Stimulated activated CD8-positive, alpha-beta memory T cell treated with anti-CD3 and anti-CD28 coated beads, Interleukin-4, amount 100 ng/mL, for 1 hour (primary cell): ENCODE measurements at places on chromosomes 2 and 18.

- no peak for DNase-seq
Measured at GRCh38 chr2:201135386-201135785, 19.4 kb downstream of the CFLAR start.

DNA sequence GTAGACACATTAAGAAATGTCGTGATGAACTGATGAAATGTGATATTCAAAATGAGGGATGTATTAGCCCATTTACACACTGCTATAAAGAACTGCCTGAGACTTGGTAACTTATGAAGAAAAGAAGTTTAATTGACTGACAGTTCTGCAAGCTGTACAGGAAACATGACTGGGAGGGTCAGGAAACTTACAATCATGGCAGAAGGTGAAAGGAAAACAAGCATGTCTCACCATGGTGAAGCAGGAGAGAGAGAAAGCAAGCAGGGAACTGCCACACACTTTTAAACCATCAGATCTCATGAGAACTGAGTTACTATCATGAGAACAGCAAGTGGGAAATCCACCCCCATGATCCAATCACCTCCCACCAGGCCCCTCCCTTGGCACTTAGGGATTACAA, 1010.8 kb upstream of the CELF4 start:
- DNase-seq, result no peak

- DNase-seq, result no peak
Measured at GRCh38 chr2:208541989-208542464, 135.4 kb downstream of the PTH2R start.

DNA sequence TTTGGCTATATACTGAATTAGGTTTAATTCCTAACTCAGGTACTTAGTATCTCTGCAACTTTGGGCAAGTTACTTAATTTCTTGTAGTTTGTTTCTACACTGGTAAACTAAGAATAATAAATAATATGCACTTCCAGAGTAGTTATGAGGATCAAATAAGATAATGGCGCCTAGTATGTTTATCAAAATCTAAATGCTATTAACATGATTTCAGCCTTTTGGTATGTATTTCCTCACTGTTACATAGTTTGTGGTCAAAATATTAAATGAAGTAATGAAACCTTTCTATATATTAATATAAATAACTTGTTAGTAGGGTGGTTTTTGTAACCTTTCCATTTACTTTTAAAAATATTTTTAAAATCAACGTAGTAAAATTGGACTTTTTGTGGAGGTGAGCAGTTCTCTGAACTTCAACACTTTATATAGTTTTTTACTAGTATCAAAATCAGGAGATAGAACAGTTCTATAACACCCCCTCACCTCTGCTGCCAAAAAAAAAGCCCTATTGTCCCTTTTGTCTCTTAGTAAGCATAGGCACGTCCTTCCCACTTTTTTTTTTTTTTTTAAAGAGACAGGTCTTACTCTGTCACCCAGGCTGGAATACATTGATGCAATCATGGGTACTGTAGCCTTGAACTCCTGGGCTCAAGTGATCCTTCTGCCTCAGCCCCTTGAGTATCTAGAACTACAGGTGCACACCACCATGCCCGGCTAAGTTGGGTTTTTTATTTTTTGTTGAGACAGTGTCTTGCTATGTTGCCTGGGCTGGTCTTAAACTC, 44.8 kb downstream of the RAB3GAP1 start:
- DNase-seq, result no peak

- DNase-seq, result no peak
Measured at GRCh38 chr2:16012029-16012596, 71.8 kb downstream of the MYCN start.

GRCh38 chr2:126954831-126955230, 56.1 kb downstream of the TEX51 start:
- DNase-seq, result no peak

DNA sequence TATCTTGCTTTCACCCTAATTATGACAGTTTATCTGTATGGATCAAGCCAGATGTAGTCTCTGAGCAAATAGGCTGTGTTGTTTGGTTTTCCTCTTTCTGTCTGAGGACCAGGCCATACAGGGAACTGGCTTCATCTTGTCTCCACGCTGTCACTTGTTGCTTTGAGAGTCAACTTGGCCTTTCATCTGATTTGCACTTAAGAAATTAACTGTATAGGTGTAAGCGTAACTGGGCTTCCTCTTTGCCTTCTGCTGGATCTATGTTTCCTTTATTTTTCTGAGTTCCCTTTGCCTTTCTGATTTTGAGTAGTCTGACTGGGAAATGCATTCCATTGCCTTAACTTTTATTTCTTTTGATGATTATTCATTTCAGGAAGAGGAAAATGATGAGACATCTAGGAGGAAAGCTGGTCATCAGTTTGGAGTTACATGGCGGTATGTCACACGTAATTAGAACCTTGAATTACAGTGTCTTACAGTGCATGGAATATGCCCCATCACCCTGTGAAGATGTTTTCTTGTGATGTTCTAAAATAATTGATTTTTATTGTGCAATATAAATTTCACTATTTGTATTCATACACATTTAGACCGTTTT, 17.4 kb downstream of the PTCD3 start:
- no peak for DNase-seq

GRCh38 chr2:190641469-190641868, 7.4 kb upstream of the NAB1 start:
- no peak for DNase-seq

- DNase-seq, result no peak
Measured at GRCh38 chr2:3100386-3100785, 277.2 kb downstream of the EIPR1 start.

- no peak for DNase-seq
Measured at GRCh38 chr2:43438342-43438741, 157.5 kb downstream of the THADA start.

DNA sequence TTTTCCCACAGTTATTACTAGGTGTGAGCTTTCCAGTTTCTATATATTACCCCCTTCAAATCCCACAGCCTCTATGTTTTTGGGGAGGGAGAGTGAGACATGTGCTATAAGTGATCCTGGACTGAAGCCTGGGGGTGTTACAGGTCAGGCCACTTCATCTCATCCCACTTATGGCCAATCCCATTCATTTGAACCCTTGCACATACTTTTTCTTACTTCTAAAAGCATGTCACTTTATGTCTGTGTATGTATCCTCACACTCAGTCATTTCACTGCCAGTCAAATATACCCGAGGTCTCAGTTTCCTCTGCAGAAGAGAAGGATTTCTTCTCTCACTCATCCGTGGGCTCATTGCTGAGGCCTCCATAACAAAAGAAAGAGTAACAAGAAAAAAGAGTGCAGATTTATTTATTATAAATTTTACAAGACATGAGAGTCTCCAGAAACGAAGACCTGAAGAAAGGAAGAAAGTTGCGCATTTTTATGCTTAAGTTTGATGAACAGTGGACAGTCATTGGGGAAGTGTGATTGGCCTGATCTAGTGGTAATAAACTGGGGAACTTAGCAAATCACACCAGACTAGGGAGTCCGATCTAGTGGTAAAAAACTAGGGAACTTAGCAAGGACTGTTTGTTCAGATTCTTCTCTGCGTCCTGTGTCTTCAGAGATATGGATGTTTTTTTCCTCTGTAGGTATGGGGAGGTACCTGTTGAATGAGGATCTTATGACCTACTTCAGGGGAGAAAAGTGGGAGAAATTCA, 52.1 kb downstream of the ICOS start:
- DNase-seq, result no peak

DNA sequence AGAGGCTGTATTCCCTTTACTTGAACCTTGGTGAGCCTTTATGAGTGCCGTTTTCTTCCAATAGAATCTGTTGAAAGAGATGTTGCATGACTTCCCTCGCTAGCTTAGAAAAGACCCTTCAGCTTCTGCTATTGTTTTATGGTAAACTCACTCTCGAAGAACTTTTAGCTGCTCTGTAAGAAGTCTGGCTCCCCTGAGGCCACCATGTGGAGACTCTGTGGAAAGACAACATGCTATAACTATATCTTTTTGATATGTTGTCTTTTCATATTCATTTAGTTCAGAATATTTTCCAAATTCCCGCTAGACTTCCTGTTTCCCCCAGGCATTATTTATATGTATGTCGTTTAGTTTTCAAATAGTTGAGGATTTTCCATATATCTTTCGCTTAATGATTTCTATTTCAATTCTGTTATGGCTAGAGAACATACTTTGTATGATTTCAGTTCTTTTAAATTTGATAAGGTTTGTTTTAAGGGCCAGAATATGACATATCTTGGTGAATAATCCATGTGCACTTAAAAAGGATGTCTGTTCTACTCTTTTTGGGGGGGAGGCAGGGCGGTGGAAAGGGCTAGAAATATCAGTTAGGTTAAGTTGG, 64.1 kb downstream of the PTPN4 start:
- no peak for DNase-seq

DNA sequence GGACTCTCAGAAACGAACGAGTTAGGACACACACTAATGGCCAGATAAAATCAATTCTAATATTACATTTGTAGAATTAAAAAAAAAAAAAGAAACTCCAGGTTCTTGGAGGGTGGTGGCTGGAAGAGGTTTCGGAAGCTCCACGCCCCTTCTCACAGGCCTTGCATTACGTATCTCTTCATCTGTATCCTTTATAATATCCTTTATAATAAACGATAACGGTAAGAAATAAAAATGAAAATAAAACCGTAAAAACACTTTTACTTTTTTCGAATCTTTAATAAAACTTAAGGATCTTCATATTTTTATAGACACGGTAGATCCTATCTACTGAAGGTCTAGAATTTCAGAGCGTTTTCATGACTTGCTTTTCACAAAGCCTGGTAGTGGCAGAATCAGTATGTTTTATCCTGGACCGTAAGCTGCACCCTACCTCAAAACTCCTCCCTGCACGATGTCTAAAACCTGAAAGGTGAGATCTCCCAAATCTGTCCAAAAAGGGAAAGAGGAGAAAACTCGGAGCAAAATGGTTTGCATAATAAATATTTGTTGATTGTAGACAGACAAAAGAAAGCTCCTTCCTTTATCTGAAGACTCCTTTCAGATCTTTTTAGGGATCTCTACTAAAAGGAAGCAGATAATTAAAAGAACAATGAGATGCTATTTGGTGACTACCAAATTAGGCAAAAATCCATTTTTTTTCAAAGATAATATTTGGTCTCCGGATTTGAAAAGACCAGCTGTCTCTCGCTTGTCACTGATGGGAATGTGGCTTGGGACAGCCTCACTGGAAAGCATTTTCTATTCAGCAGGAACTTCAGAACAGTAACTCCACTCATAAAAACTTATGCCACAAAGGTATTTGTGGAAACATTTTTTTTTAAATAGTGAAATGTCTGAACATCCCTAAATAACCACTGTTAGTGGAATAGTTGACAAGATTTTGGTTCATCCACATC, 2.0 kb upstream of the CXCR4 start:
- DNase-seq, result no peak

DNA sequence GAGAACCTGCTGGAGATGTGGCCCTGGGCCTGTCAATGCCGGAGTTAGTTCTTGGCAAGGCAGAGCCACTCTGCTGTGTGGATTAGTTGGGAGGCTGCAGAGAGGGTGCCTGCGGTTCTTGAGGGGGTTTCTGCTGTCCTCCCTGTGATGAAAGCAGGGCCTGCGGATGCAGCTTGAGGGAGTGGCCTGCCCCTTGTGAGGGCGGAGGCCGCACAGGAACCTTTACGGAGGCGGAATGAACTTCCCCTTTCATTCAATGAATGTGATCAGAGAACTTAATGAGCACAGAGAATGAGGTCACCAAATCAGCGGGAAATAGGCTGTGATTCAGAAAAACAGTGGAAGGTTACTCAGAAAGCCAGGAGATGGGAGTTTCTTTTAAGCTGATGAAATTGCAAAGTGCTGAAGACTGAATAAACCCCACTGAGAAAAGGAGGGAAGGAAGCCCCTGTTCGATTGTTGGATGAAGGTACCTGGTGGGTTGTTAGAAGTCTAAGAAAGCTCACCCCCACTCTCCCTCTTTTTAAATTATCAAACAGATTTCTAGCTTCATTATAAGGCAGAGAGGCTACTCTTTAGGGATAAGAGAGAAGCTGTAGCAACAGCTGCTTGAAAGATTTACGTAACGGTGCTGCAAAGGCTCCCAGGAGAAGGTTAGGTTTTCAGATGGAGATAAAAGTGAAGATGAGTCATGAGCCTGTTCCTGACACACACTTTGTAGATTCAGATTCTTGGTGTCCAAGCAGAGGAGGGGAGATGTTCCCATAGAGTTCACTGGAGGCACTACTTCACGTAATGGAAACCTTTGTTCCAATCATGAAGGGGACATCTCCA, 47.4 kb downstream of the VWA3B start:
- DNase-seq, result no peak

DNA sequence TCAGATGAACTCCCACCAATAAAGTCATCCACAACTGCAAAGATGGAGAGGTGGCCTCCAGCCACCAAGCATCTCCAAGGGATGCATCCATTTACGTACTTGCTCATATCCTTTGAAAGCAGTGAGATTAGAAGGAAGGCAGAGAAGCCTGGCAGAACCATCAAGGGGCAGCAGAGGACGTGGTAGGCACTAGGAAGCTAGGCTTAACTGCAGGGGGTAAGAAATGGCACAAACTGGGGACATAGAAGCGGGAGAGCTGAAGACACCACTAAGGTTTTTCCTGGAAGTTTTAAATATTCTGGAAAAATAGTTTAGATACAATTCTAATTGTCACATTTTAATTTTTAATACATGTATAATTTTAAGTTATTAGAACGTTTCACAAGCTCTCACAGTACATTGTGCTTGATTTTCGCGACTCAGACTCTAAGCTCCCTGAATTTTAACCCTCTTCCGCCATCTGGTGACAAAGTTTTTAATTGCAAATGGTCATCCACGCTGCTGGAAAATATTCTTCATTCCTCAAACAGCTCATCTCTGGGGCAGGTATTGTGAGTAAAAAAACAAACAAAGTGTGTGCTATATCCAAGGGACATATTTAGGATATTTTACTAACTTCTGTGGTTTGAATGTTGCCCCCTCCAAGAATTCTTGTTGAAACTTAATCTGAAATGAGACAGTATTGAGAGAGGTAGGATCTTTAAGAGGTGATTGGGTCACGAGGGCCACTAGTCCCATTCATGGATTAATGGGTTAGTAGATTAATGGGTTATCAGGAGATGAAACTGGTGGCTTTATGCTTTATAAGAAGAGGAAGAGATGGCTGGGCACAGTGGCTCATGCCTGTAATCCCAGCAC, 1.6 kb upstream of the PSTPIP2 start:
- no peak for DNase-seq

DNA sequence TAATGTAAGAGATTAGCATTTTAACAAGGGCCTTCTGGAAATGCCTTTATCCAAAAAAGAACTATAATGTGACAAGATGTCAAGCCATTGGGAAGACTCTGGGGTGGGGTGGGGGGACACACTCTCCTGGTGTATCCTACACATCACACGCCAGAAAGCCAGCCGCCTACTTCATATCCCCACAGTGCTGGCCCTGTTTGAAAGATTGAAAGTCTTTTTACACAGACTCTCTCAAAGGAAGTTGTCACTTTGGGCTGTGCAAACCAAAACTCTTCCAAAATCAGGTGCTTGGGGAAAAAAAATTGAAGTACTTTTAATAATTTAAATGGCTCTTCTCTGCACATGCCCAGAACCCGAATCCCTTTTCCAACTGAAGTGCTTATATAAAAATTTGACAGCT, 666.7 kb downstream of the BCL11A start:
- DNase-seq, result no peak

GRCh38 chr2:82998781-82999180, 1460.3 kb downstream of the SUCLG1 start:
- no peak for DNase-seq

- DNase-seq, result no peak
Measured at GRCh38 chr2:200330351-200331060, 24.0 kb downstream of the SPATS2L start.

GRCh38 chr18:59787998-59788790, 91.0 kb upstream of the CCBE1 start:
- no peak for DNase-seq
